Activated naive CD4-positive, alpha-beta T cell treated with Interleukin-2 at 50 U/mL for 16 hours (primary cell): ENCODE measurements at places on chromosomes 13 and 19.

- no peak for DNase-seq
Observed at GRCh38 chr13:109989686-109990085, 203.3 kb upstream of the IRS2 start.

DNA sequence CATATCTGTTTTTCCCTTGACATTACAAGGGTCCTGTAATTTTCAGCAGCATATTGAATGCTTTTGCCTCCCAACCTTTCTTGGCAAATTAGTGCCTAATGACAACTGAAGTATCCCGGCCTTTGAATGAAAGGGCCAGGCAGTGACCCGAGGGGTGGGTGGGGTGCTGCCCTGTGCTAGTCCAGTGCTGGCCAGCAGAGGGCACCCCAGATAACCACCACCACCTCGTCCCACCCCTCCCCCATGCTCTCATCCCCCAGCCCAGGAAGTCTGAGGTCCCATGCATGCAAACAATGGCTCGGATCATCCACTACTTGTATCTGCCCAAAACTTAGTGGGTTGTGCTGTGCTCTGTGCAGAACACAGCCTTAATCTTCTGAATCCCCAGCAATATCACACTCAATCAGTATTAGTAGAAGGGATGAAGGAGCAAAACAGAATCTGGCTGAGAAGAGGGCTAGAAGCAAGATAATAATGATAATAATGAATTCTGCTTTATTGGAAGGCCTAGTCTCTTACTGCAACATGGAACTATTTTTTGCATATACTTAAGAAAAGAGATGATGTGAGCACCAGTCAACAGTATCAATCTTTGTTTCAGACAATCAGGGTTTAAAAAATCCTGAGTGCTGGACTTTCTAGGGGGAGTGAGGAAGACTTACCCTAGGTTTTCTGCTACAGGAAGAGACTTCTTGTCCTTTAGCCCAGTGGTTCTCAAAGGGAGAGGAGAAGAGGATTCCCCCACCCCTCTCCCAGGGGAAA, 3.8 kb downstream of the ATP12A start:
- peak; percentile 61 for DNase-seq

- no peak for DNase-seq
Observed at GRCh38 chr19:14746886-14747285, 31.5 kb downstream of the ADGRE2 start.

DNA sequence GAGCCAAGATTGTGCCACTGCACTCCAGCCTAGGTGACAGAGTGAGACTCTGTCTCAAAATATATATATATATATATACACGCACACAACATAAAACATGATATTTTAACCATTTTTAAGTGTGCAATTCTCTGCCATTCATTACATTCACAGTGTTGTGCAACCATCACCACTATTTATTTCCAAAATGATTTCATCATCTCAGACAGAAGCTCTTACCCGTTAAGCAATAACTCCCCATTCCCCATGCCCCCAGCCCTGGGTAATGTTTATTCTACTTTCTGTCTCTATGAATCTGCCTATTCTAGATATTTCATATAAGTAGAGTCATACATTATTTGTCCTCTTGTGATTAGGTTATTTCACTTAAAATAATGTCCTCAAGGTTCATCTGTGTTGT, 20.3 kb downstream of the WDR88 start:
- DNase-seq: no peak

- DNase-seq: no peak
Observed at GRCh38 chr19:46848389-46848788, 2.3 kb downstream of the AP2S1 start.

DNA sequence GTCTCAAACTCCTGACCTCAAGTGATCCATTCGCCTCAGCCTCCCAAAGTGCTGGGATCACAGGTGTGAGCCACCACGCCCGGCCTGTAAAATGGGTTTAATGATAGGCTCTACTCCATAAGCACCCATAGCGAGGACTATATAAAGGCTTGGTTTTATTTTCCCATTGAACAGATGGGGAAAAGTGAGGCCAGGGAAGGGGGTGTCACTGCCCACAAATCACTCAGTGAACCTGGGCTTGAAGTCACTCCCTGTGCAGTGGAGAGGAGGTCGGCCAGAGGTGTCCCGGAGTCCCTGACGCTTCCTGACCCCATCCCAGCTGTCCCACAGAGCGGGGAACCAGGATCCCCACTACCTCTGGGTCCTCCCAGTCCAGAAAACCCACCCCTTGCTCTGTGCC, 14.9 kb downstream of the TLE2 start:
- DNase-seq: no peak

- DNase-seq: no peak
Observed at GRCh38 chr13:110813646-110814624, 100.4 kb downstream of the ING1 start.

GRCh38 chr13:32447894-32448623, 20.1 kb upstream of the N4BP2L1 start:
- no peak for DNase-seq

- DNase-seq: no peak
Observed at GRCh38 chr19:40177286-40178070, 13.7 kb upstream of the MAP3K10 start.

DNA sequence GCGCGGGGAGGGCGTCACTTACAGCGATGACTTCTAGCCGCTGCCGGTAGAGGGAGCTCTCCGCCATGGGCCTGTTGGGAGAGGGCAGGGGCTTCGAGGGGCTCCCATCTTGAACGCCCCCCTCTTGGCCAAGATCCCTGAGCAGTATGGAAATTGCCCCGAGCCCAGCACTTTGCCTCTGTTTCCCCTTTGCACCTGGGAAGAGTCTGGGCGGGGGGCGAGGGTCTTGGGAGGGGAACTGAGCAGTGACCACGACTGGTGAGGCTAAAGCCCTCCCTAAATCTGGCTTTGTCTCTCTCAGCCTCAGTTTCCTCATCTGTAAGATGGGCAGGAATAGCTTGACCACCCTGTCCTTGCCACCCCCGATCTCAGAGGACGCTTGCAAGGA, 2.8 kb downstream of the PALM3 start:
- DNase-seq: peak; percentile 56

- no peak for DNase-seq
Observed at GRCh38 chr13:73934215-73934641, 200.0 kb downstream of the KLF12 start.

- DNase-seq: no peak
Observed at GRCh38 chr13:96100457-96101220, 10.7 kb downstream of the HS6ST3 start.

- DNase-seq: no peak
Observed at GRCh38 chr19:38908911-38909310, 3.1 kb downstream of the CCER2 start.

- DNase-seq: no peak
Observed at GRCh38 chr19:51507640-51508058, 6.0 kb upstream of the SIGLEC12 start.

GRCh38 chr13:112029143-112029542, 37.8 kb upstream of the SOX1 start:
- no peak for DNase-seq

GRCh38 chr19:50365434-50366306, at the start of gene NAPSA:
Gene NAPSA, minus strand, starts transcription at chr19:50365639. Its CDS starts 18 bp downstream, at chr19:50365621.
- no peak for DNase-seq

- DNase-seq: no peak
Observed at GRCh38 chr19:23916991-23917390, 2.3 kb downstream of the ZNF726 start.

DNA sequence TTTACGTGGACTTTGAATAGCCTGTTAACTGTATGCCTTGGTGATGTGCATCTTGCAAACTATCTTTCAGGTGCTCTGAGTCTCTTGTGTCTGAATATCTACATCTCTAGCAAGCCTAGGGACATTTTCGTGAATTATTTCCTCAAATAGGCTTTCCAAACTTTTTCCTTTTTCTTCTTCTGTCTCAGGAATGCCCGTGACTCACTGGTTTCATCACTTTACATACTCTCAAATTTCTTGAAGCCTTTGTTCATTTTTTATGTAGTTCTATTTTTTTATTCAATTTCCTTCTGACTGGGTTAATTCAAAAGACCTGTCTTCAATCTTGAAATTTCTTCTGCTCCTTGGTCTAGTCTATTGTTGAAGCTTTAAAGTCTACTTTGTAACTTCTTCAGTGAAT, 332.2 kb downstream of the OXGR1 start:
- no peak for DNase-seq

- no peak for DNase-seq
Observed at GRCh38 chr19:34838248-34838647, 65.2 kb upstream of the ZNF599 start.

GRCh38 chr13:47409778-47410177, 512.9 kb upstream of the HTR2A start:
- no peak for DNase-seq

GRCh38 chr13:67343777-67344176, 113.6 kb upstream of the PCDH9 start:
- DNase-seq: no peak

GRCh38 chr13:64959276-64959675, 2270.9 kb downstream of the PCDH9 start:
- no peak for DNase-seq

DNA sequence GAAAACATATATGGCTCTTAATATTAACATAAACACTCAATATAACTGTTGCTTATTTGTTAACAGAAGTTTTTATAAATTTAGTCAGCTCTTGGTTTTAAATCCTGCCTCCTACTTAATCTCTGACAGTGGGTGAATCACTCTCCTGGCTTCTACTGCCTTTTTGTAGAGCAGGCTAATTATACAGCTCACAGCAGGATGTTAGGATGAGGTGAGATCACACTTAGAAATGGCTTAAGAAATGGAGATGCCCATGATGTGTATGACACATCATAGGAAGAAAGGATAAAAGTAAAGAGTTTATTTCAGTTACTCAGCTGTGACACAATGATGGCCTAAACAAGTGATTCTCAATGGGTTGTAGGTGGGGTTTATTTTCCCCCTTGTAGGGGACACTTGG, 345.6 kb downstream of the SPRY2 start:
- no peak for DNase-seq

DNA sequence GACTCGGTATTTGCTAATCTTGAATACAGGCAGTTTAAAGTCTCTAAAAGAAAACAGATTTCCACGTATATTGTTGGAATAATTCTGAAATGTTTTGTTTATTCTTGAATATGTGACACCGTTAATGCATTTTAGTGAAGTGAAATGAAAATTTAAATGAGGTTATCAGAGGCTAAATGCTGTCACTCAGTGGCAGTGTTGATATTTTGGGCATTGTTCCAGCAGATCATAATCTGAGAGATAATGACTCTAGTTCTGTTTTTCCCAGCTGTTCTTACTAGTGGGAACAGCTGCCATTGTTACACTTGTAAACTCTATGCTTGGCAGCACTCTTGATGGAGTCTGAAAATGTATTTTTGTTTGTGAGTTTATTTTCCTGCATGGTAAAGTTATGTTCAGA, 365.6 kb upstream of the SLC10A2 start:
- DNase-seq: no peak

- DNase-seq: no peak
Observed at GRCh38 chr13:100789481-100789880, 114.9 kb upstream of the TMTC4 start.

- no peak for DNase-seq
Observed at GRCh38 chr13:24272452-24273161, 36.8 kb upstream of the C1QTNF9 start.

DNA sequence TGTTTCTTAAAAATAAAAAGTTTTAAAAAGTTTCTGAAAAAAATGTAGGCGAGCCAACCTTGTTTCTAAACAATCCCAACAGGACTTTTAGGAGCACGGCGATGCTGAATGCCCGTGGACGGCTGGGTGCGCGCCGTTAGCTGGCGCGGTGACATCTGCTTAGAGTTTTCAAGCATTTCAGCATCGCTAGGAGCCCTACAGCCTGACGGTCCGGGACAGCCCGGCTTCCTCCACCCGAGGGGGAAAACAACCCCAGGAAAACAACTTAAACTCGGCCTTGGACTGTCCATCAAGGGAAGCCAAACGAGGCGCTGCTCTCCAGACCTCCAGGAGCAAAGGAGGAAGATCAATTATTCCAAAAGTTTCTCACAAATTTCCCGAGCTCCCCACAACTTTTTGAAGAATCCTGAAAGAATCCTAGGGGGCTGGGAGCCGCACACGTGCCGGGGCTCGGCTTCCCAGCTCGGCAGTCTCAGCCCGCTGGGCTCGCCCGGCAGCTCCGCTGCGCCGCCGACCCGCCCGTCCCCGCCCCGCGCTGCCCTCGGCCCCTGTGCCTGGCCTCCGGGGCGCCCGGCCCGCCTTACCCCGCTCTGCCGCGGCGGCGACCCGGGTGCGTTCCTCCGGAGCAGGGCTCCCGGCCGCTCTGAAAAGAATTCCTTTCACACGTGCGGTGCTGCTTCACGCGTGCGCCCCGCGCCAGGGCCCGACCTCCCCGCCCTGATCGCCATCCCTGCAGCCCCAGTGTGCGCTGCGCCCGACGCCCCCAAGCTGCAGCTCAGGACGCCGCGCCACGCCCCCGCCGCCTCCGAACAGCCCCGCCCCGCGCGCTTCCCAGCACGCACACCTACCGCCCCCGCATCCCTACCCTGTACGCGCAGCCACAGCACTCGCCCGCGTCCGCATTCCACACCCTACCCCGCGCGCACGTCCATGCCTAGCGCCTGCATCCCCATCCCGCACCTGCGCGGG, at the start of gene GJA3:
TSS of gene GJA3 (minus strand) at position 747 of the 969 bp plus-strand sequence. CDS start 17,764 bp downstream, outside the sequence.
- peak; percentile 54 for DNase-seq

- DNase-seq: no peak
Observed at GRCh38 chr13:59330764-59331163, 833.0 kb downstream of the DIAPH3 start.

GRCh38 chr13:48155848-48156247, 60.9 kb upstream of the MED4 start:
- no peak for DNase-seq

DNA sequence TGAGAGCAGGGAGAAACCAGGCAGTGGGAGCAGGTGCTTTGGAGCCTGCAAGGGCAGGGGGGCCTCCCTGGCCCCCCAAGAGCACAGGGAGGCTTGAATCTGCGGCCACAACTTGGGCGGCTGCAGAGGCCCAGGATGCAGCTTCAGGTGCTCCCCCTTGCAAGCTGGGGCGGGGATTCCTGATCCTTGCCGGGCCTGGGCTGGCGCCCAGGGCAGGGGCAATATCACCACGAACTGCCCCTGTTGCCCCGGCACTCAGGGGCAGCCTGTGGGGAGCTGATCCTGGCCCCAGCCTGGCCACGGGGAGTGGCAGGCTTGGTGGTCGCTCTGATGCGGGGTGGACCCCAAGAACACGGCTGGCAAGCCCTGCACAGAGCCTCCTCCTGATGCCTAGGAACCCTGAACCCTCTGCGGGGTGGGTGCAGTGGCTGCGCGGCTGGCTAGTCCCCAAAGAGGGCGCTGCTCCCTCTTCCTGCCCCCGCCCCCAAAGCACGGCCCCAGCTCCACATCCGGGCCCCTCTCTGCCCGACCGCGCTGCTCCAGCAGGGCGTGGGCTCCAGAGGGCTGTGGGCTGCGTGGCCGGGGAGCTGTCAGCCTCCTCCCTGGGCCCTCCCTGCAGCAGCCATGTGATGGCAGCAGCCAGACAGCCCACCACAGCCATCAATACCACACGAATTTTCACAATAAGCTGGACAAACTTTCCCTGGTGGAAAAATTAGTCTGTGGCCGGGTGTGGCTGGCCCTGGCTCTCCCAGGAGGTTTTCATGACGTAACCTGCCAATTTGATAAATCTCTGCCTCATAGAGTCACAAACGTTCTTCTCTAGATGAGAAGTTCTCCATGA, 21.0 kb downstream of the TNFSF9 start:
- DNase-seq: peak; percentile 52
